Pulmonary artery endothelial cell (primary cell): ENCODE measurements at places on chromosomes 16 and 17. TPM values are rescaled to one million over a fixed set of nuclear protein-coding genes. Genes with fewer than 3 reads are reported as not detected.
A peak's percentile ranks its signal among the peaks of the same experiment; 100 is the strongest.

The HOXB6 gene
- 0.11 and 0.92 TPM in 2 replicates for total RNA-seq

The PPP1R27 gene
- total RNA-seq: not detected in 2 replicates

The KRT39 gene
- total RNA-seq: not detected in 2 replicates

The AATK gene
- 2.1 and 3.0 TPM in 2 replicates for total RNA-seq

The LAT gene
- 0.13 and 0.18 TPM in 2 replicates for total RNA-seq

The IL32 gene
- 33.7 and 60.3 TPM in 2 replicates for total RNA-seq

The PLCD3 gene
- total RNA-seq: 10.5 and 13.7 TPM in 2 replicates

The CCL14 gene
- 18.8 and 21.8 TPM in 2 replicates for total RNA-seq

The CDRT4 gene
- total RNA-seq: 1.7 and 2.9 TPM in 2 replicates

The CDH3 gene
- under 0.01 and 0.18 TPM in 2 replicates for total RNA-seq

The CACNG1 gene
- not detected in 2 replicates for total RNA-seq

The TCAP gene
- total RNA-seq: 0.07 and 0.18 TPM in 2 replicates

The TOM1L1 gene
- total RNA-seq: 4.5 and 4.9 TPM in 2 replicates

- no peak for DNase-seq
Measured at GRCh38 chr17:49871211-49871610, 23.3 kb upstream of the TAC4 start.

DNA sequence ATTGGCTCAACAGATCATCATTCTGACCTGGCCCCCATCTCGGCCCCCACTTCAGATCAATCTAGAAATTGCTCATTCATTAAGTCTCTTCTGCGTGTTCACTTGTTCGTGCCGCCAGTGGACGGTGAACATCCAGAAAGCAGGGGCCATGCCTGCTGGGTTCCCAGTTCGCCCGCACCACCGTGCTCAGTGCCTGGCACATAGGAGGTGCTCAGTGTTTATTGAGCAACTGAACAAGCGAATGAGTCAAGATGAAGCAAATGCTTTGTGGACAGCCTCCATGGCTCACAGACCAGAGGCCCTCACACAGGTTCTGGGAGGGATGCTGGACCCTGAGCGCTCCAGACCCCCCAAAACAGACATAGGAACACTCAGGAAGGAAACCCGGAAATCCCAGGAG is 13.9 kb downstream of the BEAN1 start:
- no peak for DNase-seq

DNA sequence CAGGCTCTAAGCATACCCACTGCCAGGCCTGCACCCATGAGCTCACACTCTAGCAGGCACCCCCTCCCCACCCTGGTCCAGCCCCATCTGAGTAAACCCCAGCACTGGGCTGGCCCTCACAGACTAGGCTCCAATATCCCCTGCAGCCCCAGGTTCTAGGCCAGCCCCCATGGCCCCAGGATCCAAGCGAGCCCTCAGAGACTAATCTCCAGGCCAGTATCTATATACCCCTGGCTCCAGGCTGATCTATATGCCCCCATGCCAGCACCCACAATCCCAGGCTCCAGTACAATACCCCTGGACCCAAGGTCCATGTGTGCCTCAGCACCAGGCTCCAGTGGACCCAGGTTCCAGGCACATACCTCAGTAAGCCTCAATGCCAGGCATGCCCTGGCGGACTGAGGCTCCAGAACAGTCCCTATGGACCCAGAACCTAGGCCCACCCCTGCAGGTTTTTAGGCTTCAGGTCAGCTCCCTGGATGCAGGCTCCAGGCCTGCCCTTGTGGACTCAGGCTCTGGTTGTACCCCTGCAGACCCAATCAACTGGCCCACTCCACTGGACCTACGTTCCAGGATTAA is 38.5 kb downstream of the POLR3E start:
- DNase-seq: no peak

DNA sequence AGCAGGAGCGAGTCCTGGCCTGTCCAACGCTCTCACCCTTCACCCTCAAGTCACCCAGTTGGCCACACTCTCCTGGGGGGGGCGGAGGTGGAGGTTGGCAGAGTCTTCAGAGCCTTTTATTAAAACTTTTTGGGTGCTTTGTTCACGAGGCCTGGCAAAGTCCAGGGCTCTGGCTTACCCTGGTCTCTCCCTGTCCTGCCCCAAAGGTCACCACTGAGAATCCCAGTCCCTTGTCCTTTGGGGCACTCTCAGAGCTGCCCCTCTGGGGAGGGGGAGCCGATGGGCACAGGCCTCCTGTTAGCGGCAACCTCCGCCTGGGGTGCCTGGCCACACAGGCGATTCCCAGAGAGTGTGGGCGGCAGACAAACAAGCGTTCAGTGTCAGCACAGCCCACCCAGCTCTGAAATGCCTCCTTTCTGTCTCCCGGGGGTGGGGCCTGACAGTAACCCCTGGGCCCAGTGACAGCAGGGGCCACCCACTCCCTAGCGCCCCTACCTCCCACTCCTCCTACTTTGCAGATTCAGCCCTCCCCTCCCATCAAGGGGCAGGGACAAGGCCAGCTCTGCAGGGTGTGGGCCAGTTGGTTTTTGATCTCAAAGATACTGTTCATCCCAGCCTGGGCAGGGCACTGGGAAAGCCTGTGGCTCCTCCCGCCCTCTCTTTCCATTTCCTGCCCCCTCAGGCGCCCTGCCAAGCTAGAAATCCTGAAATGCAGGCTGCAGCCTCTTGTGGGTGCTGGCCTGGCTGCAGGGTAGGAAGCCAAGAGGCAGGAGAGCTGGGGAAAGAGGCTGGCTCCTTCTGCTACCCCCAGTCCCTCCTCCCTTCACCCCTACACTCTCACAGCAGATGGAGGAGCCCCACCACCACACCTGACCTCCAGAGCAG is 36.6 kb upstream of the EMP2 start:
- no peak for DNase-seq

GRCh38 chr17:38451030-38451839 is 23.0 kb downstream of the ARHGAP23 start:
- DNase-seq: peak; percentile 72

GRCh38 chr16:14345512-14346115 is 274.5 kb downstream of the MRTFB start:
- no peak for DNase-seq

DNA sequence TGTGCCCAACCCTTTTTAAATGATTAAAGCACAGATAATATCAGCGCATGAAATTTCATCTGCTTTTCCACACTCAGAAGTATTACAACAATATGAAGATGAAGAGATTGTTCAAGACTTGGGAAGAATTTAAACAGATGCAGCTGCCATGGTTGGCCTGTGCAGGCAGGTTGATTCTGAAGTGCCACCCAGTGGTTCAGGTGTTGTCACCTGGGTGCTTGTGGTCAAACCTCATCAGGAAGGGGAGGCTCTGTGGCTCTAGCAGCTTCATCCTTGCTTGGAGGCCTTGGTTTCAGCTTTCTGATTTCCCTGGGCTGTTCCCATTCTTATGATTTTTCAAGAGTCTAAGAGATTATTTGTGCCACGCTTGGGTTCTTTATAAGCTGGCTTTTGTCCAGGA is 22.2 kb upstream of the CLEC18C start:
- DNase-seq: no peak

GRCh38 chr16:82623241-82623640 is 3.5 kb upstream of the CDH13 start:
- no peak for DNase-seq

GRCh38 chr17:27743281-27743885 is 56.9 kb downstream of the NOS2 start:
- no peak for DNase-seq

DNA sequence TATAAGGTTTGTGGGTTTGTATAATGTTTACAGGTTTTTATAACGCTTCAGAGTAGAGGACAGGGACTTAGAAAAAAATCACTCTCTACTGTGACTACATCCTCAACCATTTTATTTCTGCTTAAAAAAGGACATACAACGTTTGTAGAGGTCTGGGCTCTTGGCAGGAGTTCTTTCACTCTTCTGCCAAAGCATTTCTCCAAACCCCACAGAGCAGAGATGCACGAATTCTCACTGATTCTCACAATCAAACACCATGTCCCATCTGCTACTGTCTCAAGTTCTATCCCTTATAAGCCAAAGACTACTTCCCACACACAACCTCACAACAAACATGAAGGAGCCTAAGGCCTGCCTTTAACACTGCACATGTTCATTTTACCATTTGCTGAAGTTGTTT is 7.0 kb upstream of the ANKFY1 start:
- no peak for DNase-seq

DNA sequence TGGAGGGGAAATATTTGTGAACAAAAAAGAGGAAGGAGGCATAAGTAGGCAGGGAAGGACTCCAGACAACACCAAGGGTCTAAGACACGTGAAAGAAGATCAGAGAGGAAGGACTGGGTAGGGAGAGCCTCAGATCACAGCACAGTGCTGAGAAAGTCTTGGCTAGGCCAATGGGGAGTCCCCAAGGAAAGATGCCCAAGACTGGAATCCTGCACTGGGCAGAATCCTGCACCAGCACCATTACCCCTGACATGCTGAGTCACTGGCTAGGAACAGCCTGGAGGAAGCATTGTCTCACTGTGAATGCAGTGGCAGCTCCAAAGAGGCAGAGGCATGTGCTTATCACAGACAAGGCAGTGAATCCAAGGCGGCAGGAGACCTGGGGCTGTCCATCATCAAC is 19.2 kb downstream of the CLEC19A start:
- no peak for DNase-seq

- DNase-seq: no peak
Measured at GRCh38 chr17:55295411-55296170, 30.8 kb downstream of the HLF start.

DNA sequence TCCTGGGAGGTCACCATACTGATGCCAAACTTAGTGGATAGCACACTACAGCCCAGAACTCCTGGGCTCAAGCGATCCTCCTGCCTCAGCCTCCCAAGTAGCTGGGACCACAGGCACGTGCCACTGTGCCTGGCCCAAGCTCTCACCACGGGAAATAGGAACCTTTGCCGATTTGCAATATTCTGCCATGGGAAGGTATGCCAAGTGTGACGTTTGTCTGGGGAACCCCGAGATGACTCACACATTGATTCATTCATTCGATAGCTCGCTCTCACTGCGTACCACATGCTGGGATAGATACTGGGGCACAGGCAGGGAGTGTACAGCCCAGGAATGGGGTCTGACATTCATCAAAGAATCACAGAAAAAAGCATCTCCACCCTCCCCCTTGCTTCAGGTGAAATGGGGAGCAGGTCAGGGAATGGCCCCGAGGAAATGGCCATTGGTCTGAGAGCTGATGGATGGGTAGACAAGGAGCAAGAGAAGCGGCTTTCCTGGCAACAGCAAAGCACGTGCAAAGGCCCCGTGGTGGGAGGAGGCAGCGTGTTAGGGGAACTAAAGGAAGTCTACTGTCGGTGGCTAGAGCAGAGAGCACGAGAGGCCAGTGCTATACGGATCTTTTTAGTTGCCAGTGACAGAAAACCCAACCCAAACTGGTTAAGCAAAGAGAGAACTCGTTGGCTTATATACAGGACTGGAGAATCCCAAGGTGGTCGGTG is 44.1 kb downstream of the DNAH17 start:
- DNase-seq: peak; percentile 26

GRCh38 chr16:82585675-82586074 is 41.1 kb upstream of the CDH13 start:
- no peak for DNase-seq

DNA sequence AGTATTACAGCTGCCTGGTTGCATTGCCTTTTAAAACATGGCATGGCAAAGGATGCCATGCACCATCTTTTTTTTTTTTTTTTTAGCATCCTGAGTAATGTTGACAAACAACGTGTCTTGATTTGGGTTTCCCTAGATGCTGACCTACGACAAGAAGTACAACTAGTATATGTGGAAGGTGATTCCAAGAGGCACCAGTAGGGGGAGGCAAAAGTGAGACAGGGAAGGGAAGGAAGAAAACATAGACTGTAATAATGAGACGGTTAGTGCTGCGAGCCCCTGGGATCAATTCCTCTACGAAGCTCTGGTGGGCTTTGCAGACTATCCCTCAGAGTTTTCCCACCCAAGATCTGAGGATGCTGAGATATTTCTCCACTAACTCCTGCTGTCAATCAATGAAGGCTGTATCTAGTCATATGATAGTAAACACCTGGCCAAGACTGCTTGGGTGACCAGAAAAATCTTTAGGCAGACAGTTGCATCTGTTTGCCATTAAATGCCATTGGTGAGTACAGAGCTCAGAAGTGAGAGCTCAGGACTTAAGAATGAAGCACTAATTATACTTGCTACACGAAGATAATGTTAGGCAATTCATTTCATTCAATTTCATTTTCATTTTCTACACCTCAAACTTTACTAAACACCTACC is 458.6 kb upstream of the GOT2 start:
- no peak for DNase-seq

GRCh38 chr17:32909787-32910369 is 18.1 kb upstream of the TMEM98 start:
- peak; percentile 72 for DNase-seq

DNA sequence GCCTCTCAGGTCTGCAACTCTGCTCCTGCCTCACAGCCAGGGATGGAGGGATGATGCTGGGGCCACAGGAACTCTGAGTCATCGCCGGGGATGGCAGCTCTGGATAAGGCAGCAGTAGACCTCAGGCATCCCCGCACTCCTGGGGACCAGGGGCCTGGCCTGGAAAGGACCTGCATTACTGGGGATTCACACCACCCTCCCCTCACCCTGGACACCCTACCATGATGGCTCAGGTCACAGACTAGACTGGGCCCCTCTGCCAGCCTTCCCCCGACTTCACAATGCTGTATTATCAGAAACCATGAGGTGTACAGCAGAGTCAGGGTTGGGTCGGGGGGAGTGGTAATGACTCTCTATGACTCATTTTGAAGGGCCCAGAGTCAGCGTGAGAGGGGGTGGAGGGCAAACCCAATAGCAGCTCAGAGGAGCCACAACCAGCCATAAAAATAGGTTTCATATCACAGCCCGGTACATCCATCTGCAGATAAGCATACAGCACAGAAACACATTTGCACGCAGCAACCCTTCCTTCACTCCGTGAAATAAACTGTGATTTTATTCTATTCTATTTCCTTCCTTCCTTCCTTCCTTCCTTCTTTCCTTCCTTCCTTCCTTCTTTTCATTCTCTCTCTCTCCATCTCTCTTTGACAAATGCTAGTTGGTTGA is 28.8 kb downstream of the DYNLRB2 start:
- no peak for DNase-seq

GRCh38 chr16:79752396-79752795 is 151.9 kb upstream of the MAF start:
- no peak for DNase-seq

- DNase-seq: no peak
Measured at GRCh38 chr16:49127103-49127502, 154.5 kb downstream of the CBLN1 start.

GRCh38 chr17:79909121-79909520 is 69.9 kb upstream of the CBX4 start:
- no peak for DNase-seq

- peak; percentile 51 for DNase-seq
Measured at GRCh38 chr17:79988185-79988971, 47.3 kb downstream of the TBC1D16 start.

DNA sequence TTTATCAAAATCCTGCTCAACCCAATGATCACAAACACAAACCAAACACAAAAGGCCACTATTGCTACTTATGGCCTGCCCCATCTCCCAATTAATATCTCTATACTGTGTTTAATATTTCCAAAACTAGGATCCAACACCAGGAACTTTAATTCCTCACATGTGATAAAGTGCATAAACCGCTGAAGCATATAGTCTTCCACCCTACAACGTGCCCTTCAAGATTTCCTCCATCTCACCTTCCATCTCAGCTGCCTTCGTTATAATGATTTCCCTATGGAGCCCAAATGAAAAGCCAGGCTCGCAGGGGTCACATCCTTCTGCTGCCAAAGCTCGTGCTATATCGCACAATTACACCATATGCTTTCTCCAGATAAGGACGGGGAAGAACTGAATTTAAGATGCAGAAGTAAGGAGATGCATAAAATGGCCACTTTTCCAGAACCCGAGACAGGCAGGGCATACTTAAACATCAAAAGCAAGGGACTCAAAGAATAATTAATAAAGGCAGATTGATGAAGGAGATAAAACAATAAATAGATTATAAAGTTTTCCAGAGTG is 1.8 kb downstream of the MYH10 start:
- no peak for DNase-seq
